ENCODE measurements at places on chromosomes 2 and 18.

DNA sequence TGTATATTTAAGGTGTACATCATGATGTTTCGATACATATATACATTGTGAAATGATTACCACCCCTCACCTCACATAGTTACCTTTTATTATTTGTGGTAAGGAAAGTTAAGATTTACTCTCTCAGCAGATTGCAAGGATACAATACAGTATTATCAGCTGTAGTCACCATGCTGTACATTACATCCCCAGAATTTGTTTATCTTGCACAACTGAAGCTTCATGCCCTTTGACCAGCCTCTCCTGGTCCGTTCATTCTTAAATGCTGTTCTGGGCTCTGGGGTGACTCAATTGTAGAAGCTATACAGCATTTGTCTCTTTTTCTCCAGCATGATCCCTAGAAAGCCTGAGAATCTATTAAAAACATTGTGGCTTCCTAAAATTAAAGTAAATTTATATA lies 90.8 kb downstream of the PTPRM start:
- no peak for DNase-seq

GRCh38 chr2:153548536-153548935 lies 70.0 kb upstream of the RPRM start:
- no peak for DNase-seq

- no peak for DNase-seq
Observed at GRCh38 chr2:174688079-174688478, 76.2 kb downstream of the CHRNA1 start.

DNA sequence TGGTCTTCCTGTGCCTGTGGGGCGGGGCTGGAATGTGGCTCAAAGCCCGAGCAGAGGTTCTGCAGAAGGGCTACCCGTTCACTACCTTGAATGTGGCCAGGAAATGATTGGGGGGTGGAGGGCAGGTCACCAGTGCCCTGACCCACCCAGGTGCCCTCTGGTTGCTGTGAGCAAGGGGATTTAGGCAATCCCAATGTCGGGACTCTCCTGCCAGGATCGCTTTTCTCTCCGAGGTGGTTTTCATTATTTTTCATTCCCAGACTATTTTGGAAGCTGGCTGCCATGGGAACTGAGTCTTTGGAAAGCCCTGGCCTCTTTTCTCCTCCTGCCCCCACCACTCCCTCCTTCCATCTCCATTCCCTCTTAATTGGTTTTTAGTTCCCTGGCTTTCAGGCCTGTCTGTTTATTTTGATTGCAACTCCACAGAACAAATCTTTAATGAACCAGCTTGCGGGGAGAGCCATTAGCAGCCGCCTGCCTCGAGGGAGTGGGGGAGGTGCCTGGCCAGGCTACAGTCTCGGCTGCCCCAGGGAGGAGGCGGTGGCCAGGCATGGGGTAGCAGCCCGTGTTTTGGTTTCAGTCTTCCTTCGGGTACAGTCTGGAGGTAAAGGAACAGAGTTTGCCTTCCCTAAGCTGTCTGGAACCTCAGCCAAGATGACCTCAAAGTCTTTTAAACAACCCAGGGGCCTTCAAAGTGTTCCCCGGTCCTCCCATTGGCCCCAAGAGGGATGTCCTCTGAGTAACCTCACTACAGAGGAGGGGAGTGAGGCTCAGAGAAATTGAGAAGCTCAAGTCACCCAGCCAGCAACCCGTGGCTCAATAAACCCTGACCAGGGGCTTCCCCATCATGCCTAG lies 114.4 kb upstream of the HAAO start:
- DNase-seq: no peak

GRCh38 chr2:108869542-108869941 lies 83.0 kb downstream of the CCDC138 start:
- no peak for DNase-seq

DNA sequence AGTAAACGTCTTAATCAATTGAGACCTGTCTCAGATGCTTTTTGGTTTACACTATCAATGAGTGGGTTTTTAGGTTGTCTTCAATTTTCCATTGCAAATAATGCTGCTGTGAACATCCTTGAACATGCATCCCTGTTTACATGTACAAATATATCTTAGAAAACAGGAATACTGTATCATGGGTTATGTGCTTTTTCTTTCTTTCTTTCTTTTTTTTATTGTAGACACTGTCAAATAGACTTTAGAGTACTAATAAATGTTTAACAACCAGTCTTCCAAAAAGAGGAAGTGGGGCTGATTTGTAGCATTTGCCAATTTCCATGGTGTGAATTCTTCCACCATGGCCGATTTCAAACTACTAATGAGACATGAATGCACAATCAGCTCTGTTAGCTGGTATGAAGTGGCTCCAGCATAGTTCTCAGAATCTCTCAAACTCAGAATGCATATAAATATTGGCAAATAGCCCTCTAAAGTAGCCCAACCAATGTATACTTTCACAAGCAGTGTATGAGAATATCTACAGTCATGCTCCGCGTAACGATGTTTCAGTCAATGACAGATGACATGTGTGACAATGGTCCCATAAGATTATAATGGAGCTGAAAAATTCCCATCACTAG lies 50.3 kb upstream of the B3GNT2 start:
- no peak for DNase-seq

DNA sequence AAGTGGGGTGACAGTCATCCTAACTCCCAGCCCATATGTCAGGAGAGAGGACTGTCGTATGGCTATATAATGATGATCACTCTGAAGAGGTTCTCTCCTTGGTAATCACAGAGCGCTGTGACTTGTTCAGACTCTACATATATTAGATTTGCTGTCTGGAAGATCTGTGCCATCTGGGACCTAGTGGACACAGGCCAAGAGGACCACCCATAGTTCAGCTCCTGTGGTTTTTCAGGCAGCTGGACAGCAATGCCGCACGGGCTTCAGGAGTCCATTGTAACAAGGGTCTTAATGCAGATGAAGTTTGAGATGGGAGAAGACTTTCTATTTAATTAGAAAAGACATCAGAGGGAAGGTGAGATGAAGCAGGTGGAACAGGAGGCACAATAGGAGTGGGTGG lies 40.1 kb upstream of the EPHA4 start:
- no peak for DNase-seq

- no peak for DNase-seq
Observed at GRCh38 chr2:197251576-197251975, 59.0 kb downstream of the ANKRD44 start.

GRCh38 chr2:21860907-21861306 lies 737.1 kb downstream of the TDRD15 start:
- no peak for DNase-seq

- DNase-seq: no peak
Observed at GRCh38 chr2:175005733-175006264, 618 bp upstream of the CHN1 start.

DNA sequence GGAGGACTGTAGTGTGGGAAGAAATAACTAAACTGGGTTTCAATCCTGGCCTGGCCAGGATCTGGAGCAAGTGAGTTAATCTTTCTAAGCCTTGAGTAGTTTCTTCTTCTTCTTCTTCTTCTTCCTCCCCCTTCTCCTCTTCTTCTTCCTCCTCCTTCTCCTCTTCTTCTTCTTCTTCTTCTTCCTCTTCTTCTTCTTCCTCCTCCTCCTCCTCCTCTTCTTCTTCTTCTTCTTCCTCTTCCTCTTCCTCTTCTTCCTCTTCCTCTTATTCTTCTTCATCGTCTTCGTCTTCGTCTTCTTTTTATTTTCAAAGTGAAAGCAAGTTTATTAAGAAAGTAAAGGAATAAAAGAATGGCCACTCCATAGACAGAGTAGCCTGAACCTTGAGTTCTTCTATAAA lies 6.5 kb upstream of the IL1RN start:
- no peak for DNase-seq

- no peak for DNase-seq
Observed at GRCh38 chr2:160033732-160034392, 28.6 kb downstream of the PLA2R1 start.

GRCh38 chr18:62881509-62882016 lies 166.2 kb downstream of the PHLPP1 start:
- peak; percentile 69 for DNase-seq

GRCh38 chr2:210169516-210170195 lies 1.6 kb downstream of the KANSL1L start:
- DNase-seq: no peak

GRCh38 chr18:8373486-8373885 lies 235.8 kb upstream of the RAB12 start:
- no peak for DNase-seq

DNA sequence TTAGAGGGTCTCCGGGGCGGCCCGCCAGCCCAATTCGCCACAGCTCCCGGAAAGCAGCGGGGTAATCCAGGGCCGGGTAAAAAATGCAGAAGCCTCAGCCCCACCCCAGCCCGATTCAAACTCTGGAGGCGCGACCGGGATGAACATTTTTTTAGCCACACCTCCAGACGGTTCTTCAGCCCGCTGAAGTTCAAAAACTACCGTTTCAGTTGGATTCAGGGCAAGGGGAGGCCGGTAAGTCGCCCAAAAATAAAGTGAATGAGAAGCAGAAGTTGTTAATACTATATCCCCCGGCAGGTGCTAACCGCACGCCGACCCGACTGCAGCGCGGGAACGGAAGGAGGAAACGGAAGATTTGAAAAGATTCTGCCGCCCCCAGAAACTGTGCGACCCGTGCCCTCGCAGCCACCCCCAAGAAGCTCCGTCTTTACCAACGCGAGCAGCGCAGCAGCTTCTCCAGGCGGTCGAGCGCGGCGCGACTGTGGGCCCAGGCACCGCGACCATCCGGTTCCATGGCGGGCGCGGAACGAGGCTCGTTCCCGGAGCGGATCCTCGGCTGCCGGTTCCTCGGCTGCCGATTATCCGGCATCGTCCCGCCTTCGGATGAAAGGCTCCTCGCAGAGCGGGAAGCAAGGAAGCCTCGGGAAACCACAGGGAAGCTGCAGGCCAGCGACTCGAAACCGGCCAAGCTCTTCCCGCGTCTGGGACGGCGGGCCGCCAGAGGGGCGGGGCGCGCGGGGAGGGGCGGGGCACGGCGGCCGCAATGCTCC lies at the start of gene BARD1:
Gene BARD1 (minus strand): TSS at position 703 of the 770 bp plus-strand sequence. CDS start 114 bp downstream, at position 589.
- peak; percentile 42 for DNase-seq

GRCh38 chr18:79068341-79068936 lies 755 bp upstream of the ATP9B start:
- no peak for DNase-seq
